Ovary (tissue), 10 donors: ENCODE measurements at places on chromosomes 13 and 19. TPM values are rescaled to one million over a fixed set of nuclear protein-coding genes. Genes with fewer than 3 reads are reported as not detected.
A peak's percentile ranks its signal among the peaks of the same experiment; 100 is the strongest.

DNA sequence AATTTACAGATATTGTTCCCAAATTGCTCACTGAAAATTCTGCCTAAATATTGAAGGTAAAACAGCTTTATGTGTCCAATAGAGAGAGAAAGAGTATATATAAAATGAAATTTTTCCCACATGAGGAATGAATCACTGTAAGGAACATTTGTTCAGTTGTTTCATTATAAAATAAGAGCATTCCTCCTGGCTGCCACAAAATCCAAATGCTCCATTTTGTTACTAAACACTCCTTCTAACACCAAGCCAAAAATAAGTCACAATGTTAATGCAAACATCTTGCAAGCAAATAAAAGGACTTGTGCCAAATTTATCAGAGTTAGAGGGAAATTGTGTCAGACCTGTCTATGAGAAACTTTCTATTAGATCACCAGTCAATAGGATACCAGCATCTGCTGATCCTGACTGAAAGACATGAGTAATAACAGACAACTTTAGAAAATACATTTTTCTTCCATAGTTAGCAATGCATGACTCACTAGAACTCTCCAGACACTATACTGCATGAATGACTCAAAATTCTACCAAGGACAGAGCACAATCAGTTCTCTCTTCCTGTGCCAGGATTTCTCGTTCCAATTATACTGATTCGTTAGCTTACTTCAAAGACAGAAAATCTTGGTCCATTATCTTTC lies 83.5 kb upstream of the FNDC3A start:
- no peak for DNase-seq
- no peak overlapping the region for H3K27ac ChIP-seq
- no peaks in the 10 kb centered on the region for H3K4me1 ChIP-seq
- no peaks in the 10 kb centered on the region for H3K36me3 ChIP-seq

- H3K36me3 ChIP-seq = no peaks in the 10 kb centered on the region
- H3K4me3 ChIP-seq = no peak overlapping the region
- H3K4me1 ChIP-seq = no peaks in the 10 kb centered on the region
- no peak overlapping the region for H3K27ac ChIP-seq
- no peaks in the 10 kb centered on the region for H3K27me3 ChIP-seq
- no peak for DNase-seq
Observed at GRCh38 chr19:41239363-41239762, 20.3 kb downstream of the AXL start.

- H3K27me3 ChIP-seq = no peaks in the 10 kb centered on the region
- no peaks in the 10 kb centered on the region for H3K36me3 ChIP-seq
- DNase-seq = no peak
- peak overlapping the region; percentile 66 for H3K4me3 ChIP-seq
- H3K4me1 ChIP-seq = peaks cover 11% of the 10 kb centered on the region
- H3K27ac ChIP-seq = peak overlapping the region; percentile 88
Observed at GRCh38 chr13:44437356-44438233, 64.0 kb downstream of the SERP2 start.

DNA sequence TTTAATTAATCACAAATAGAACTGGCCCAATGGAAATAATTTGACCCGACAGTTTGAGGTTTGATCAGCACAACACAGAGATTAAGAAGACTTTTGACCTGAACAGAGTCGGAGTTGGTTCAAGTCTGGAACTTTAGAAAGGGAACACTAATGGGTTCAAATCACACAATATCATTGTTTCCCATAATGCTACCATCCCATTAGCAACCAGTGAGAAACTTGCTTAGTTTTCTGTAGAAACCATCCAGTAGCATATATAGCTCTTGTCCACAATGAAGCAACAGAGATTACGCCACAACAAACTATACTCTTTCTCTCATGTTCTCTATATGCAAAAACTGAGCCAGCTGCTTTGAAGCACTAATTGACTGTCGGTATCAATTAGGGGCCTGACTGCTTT lies 376.9 kb upstream of the SPRY2 start:
- DNase-seq = no peak
- H3K27me3 ChIP-seq = no peaks in the 10 kb centered on the region
- no peaks in the 10 kb centered on the region for H3K36me3 ChIP-seq
- H3K4me3 ChIP-seq = no peak overlapping the region
- no peaks in the 10 kb centered on the region for H3K4me1 ChIP-seq

DNA sequence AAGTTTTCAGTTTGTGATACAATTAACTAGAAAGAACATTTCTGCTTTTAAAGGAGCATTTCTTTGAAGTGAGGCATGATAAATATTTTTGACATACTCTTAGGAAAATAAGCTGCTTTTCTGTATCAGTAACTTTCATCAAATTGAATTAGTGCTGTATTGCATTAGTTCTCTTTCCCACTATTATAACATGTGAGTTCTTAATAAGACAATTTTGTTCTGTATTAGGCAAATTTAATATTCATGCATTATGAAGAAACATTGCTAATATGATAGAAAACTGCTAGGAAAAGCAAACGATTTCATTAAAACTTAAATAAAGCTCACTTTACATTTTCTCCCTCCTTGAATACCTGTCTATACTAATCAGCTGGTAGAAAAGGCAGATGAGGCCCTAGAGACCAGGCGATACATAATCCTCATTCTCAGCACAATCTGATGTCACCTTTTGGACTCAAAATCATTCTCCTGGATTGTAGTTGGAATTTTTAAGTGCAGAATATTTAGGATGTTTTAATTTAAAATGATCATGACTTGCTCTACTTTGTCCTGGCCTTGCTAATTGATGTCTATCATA lies 1636.8 kb downstream of the PCDH9 start:
- no peak overlapping the region for H3K27ac ChIP-seq
- no peak overlapping the region for H3K4me3 ChIP-seq

DNA sequence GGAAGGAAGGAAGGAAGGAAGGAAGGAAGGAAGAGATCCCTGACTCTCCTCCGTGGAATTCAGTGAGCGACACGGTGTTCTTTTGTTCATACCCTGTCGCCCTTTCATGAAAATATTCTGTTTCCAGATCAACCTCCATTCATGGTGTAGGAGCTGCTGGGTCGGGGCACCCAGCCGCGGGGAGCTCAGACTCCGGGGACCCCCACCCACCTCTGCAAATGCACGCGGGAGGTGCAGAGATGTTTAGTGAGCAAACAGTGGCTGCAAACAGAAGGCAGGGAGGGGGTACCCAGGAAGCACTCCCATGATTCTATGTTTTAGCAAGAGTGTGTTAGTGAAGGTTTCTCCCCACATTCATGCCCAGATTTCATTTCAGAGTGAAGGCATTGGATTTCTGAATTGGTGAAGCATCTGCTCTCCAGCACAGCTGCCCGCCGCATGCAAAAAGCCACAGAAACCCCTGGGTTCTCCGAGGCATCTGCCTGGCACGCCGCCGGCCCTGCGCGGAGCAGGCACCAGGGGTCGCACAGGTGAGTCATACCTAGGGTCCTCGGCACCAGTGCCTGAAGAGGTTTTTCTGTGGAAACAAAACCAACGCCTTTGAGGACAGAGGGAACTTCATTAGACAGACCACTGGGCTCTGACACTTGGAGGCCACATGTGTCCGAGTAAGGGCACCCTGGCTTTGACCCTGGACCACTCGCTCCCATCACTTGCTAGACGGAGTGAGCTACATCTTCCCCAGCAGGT lies 80.6 kb downstream of the ZNF557 start:
- no peak overlapping the region for H3K4me3 ChIP-seq
- H3K27ac ChIP-seq = no peak overlapping the region
- H3K4me1 ChIP-seq = no peaks in the 10 kb centered on the region
- DNase-seq = no peak
- no peaks in the 10 kb centered on the region for H3K27me3 ChIP-seq
- H3K36me3 ChIP-seq = no peaks in the 10 kb centered on the region

DNA sequence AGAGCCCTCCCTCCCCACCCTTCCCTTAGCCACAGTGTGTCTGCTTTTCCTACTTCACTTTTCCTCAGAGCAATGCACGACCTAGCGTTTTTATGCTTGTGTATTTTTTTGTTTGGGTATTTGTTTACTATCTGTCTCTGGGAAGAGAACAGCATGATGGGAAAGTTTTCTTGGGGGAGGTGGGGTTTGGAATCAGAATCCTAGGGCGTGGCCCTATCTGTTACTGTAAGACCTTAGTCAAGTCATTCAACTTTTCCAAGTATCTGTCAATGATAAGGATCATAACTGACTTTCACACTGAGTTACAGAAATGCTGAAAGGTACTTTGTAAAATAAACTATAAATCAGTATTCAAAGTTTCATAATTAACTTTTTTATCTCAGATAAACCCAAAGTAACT lies 146.3 kb upstream of the WASF3 start:
- H3K27ac ChIP-seq = no peak overlapping the region
- H3K36me3 ChIP-seq = no peaks in the 10 kb centered on the region
- no peak for DNase-seq
- H3K27me3 ChIP-seq = no peaks in the 10 kb centered on the region
- H3K4me1 ChIP-seq = no peaks in the 10 kb centered on the region
- H3K4me3 ChIP-seq = no peak overlapping the region

GRCh38 chr13:98585398-98585754 lies 8.5 kb upstream of the STK24 start:
- H3K4me3 ChIP-seq = no peak overlapping the region
- DNase-seq = no peak
- no peak overlapping the region for H3K27ac ChIP-seq
- no peaks in the 10 kb centered on the region for H3K4me1 ChIP-seq

- no peak overlapping the region for H3K27ac ChIP-seq
- H3K4me1 ChIP-seq = no peaks in the 10 kb centered on the region
- no peaks in the 10 kb centered on the region for H3K27me3 ChIP-seq
- no peak for DNase-seq
- H3K4me3 ChIP-seq = no peak overlapping the region
Observed at GRCh38 chr13:25192489-25192888, 20.4 kb upstream of the AMER2 start.

- no peak overlapping the region for H3K4me3 ChIP-seq
- H3K27me3 ChIP-seq = no peaks in the 10 kb centered on the region
- no peak overlapping the region for H3K27ac ChIP-seq
- no peaks in the 10 kb centered on the region for H3K4me1 ChIP-seq
Observed at GRCh38 chr19:41543582-41543981, 32.4 kb upstream of the CEACAM21 start.

GRCh38 chr13:49418206-49418605 lies 25.7 kb downstream of the CAB39L start:
- no peak overlapping the region for H3K27ac ChIP-seq
- no peak overlapping the region for H3K4me3 ChIP-seq
- no peaks in the 10 kb centered on the region for H3K36me3 ChIP-seq
- H3K4me1 ChIP-seq = peaks cover 3% of the 10 kb centered on the region
- no peak for DNase-seq
- H3K27me3 ChIP-seq = no peaks in the 10 kb centered on the region

- H3K27ac ChIP-seq = no peak overlapping the region
- H3K36me3 ChIP-seq = no peaks in the 10 kb centered on the region
- DNase-seq = no peak
- H3K4me1 ChIP-seq = no peaks in the 10 kb centered on the region
Observed at GRCh38 chr13:106472621-106473020, 62.8 kb downstream of the EFNB2 start.

DNA sequence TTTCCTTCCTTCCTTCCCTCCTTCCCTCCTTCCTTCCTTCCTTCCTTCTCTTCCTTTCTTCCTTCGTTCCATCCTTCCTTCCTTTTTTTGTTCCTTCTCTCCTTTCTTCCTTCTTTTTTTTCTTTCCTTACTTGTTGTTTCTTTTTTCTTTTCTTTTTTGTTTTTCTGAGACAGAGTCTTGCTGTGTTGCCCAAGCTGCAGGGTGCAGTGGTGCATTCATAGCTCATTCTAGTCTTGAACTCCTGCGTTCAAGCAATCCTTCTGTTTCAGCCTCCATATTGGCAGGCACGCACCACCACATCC lies 5.5 kb upstream of the EEF2 start:
- H3K4me3 ChIP-seq = no peak overlapping the region
- H3K27me3 ChIP-seq = no peaks in the 10 kb centered on the region
- no peak for DNase-seq
- H3K27ac ChIP-seq = no peak overlapping the region

DNA sequence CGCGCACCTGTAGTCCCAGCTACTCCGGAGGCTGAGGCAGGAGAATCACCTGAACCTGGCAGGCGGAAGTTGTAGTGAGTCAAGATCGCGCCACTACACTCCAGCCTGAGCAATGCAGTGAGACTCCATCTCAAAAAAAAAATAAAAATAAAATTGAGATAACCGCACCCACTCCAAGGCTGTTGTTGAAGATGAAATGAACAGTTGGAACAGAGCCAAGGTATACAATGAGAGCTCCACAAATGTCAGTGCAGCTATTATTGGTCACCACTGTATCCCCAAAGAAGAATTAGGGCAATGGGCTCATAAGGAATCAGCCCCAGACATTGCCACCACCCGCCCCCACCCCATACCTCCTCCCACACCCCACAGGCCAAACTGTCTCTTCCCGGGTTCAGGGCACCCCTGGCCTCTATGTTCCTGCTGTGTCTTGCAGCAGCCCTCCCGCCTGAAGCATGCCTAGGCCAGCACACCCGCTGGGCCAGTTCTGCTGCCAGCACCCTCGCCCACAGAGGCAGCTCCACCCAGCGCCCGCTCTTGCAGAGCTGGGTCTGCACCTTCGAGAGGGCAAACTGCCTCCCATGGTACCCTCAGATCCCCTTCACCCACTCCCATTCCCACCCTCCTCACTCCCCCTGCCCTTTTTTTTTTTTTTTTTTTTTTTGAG lies 3.5 kb upstream of the S1PR5 start:
- no peak for DNase-seq
- H3K27me3 ChIP-seq = peaks cover 4% of the 10 kb centered on the region
- no peaks in the 10 kb centered on the region for H3K36me3 ChIP-seq

DNA sequence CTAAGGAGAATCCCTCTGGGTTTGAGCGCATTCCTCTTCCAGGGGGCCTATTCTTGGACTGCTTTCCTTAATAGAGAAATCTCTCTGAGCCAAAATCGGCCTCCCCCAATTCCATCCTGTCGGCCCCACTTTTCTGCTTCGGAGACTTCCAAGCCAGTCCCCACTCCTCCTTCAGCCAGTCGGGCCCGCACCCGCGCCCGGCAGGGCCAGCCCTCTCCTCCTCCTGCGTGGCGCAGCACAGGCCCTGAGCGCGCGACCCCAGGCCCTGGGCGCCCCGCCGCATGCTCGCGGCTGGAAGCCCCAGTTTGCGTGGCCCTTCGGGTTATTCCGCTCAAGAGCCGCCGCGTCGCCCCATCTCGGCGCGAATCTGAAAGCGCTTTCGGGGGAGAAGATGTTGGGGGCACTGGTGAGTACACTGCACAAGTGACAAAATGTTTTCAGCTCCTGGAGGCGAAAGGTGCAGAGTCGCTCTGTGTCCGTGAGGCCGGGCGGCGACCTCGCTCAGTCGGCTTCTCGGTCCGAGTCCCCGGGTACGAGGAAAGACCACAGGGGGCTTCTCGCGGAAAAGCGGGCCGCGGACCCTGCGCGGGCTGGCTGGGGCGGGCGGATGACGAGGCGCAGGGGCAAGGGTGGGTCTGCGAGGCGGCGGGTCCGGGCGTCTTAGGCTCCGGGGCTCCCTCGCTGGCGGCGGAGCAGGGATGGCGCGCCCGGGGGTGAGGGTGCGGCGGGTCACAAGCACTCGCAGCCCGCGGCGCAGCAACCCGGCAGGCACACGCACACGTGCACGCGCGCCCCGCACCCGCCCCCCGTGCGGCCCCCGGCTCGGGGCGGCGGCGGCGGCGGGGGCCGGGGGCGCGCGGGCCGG lies at the start of gene IL17D:
Gene IL17D (plus strand): TSS at position 785 of the 865 bp plus-strand sequence. CDS start 303 bp downstream, outside the sequence.
- no peaks in the 10 kb centered on the region for H3K36me3 ChIP-seq
- peak within 1 kb of the TSS; percentile 71 for H3K4me3 ChIP-seq
- peak; percentile 32 for DNase-seq
- no peaks in the 10 kb centered on the region for H3K27me3 ChIP-seq

- H3K27me3 ChIP-seq = no peaks in the 10 kb centered on the region
- no peaks in the 10 kb centered on the region for H3K36me3 ChIP-seq
- H3K4me1 ChIP-seq = no peaks in the 10 kb centered on the region
Observed at GRCh38 chr19:18137657-18138339, 15.2 kb upstream of the PIK3R2 start.

GRCh38 chr19:38304866-38305429 lies 897 bp downstream of the C19orf33 start:
- no peak overlapping the region for H3K4me3 ChIP-seq
- no peak for DNase-seq
- no peak overlapping the region for H3K27ac ChIP-seq
- H3K36me3 ChIP-seq = no peaks in the 10 kb centered on the region
- H3K27me3 ChIP-seq = no peaks in the 10 kb centered on the region

PTPRH gene
- total RNA-seq = 1.1 TPM

CDADC1 gene
- 14.0 TPM for total RNA-seq
